Effector CD8-positive, alpha-beta T cell (primary cell): ENCODE measurements at places on chromosomes 3 and 15.

GRCh38 chr3:172808969-172809546, 58.5 kb downstream of the ECT2 start:
- no peak for DNase-seq

GRCh38 chr3:143718463-143718862, 129.8 kb downstream of the SLC9A9 start:
- no peak for DNase-seq

DNA sequence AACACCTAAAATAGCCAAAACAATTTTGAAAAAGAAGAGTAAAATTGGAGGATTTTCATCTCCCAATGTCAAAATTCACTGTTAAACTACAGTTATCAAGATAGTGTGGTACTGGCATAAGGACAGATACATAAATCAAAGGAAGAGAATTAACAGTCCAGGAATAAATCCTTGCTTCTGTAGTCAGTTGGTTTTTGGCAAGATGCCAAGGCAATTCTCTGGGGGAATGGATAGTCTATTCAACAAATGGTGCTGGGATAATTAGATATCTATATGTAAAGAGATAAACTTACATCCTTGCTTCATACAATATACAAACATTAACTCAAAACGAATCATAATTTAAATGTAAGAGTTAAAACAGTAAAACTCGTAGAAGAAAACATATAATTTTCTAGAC, 57.9 kb upstream of the SELENOK start:
- no peak for DNase-seq

- DNase-seq, result no peak
These were observed 152.9 kb downstream of the IGF1R start for GRCh38 chr15:98801234-98801561.
